ENCODE measurements at places on chromosomes 5 and 9.

DNA sequence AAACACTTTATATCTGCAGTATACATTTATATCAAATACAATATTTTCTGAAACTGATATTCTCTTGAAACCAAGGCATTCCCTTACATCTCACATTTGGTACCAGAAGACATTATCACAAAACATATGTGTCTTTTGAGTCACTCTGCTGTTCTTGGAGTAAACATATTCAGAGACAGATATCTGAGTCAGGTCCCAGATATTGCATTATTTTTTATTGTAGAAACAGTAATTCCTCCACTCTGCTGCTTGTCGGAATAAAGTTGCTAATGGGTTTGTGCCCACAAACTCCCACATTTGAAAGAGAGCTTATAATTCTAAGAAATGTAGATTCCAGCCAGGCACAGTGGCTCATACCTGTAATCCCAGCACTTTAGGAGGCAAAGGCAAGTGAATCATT, 261.1 kb upstream of the DAPK1 start:
- DNase-seq = no peak

GRCh38 chr9:19373527-19373926, 6.5 kb downstream of the RPS6 start:
- no peak for DNase-seq

GRCh38 chr9:4691795-4692194, 12.4 kb downstream of the CDC37L1 start:
- DNase-seq = no peak

DNA sequence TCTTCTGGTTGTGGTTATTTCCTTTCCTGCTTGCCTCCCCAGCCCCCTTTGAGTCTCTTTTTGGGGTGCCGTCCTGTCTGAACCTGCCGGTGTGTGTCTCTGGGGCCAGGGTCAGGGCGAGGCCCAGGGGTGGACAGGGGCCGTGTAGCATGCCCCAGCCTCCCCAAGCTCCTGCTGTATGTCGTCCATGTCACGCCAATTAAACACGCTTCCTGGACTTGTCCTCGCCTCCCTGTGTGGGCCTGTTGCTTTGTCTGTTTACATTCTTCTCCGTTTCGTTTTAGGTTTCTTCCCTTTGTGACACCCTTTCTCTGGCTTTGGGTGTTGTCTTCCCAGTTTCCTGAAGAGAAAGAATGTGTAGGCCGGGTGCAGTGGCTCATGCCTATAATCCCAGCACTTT, 28.5 kb upstream of the HMCN2 start:
- no peak for DNase-seq

DNA sequence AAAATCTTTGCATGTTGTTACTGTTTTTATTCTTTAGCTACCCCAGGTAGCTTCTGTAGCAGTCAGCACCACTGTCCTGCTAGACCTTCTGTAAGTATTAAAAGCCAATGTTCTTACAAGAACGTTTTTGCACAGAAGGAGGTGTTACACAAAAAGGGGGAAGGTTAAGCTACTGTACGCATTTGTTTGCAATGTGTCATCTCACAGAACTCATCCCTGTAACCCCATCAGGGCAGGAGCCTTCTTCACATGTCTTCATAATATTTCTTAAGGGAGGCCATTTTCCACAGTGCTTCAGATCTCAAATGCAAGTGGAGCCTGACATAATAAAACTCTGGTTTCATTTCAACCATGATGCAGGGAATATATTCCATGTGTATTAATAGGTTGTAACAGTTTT, 67.9 kb downstream of the OSMR start:
- DNase-seq = no peak

All from HepG2 (cell line).